Activated T-helper 1 cell treated with Interleukin-2 at 50 U/mL for 16 hours (primary cell): ENCODE measurements at places on chromosomes 13 and 19.

- no peak for DNase-seq
Measured at GRCh38 chr19:16228637-16229321, 31.1 kb downstream of the AP1M1 start.

DNA sequence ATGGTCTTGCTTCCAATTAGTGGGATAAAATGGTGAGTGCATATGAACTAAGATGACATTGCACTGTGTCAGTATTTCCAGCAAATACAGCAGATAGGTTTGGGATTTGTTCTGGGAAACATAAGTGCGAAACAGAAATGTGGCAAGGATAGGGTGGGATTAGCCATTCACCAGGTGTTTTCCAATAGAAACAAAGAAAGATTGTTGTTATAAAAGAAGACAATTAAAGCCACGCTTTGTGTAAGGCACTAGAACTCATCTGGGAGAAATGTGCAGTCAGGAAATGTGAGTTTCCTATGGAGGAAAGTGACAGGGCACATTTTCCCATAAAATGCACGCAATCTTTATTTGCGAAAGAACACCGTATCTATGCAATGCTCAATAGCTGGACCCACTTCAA, 1547.8 kb downstream of the EFNB2 start:
- DNase-seq = no peak

DNA sequence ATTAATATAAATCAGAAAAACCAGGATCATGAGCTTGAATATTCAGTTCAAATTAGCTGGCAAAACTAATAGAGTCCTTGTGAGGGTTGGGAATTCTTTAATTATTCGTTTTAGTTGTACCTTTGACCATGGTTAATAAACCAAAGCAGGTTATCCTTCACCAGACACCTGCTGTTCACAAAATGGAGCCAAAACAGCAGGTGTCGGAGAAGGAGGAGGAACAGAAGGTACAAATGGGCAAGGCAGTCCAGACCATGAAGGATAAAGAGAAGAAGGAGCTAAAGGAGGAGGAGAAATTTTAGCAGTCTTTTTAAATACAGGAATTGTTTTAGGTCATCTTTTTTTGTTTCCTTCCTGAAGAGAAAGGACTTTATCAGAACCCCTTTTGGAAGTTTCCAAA, 106.1 kb downstream of the NHLRC3 start:
- no peak for DNase-seq

- no peak for DNase-seq
Measured at GRCh38 chr13:37599519-37599918, 951 bp upstream of the POSTN start.

- DNase-seq = no peak
Measured at GRCh38 chr19:43644181-43644580, 4.5 kb upstream of the CADM4 start.

DNA sequence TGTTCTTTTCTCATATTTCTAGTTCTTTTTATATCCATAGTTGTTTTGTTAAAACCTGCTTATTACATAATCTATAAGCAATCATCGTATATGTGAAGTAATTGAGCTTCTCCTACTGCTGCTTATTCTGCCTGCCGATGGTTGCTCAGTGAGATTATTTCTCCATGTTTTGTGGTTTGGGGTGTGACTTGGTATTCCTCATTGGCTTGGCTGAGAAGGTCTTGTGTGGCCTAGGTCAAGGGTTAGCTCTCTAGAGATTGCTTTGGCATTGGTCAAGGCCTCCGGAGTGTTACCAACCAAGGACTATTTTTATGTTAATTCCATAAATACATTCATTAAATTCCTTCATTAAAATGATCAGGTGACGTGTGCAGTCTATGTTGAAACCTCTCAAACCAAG, 302.8 kb downstream of the MYO16 start:
- DNase-seq = no peak

- DNase-seq = no peak
Measured at GRCh38 chr13:108957369-108958012, 328.1 kb downstream of the MYO16 start.
